A673 (cell line): ENCODE measurements at places on chromosomes 7 and 10. TPM values are rescaled to one million over a fixed set of nuclear protein-coding genes. Genes with fewer than 3 reads are reported as not detected.

Gene SCART1
- total RNA-seq = 1.8 and 2.2 TPM in 2 replicates

Gene MCM7
- total RNA-seq = 399 and 418 TPM in 2 replicates

Gene PTPRN2
- 0.11 TPM in 2 replicates for total RNA-seq

Gene CYP3A7
- total RNA-seq = not detected in 2 replicates

Gene MICALL2
- total RNA-seq = 10.1 and 11.8 TPM in 2 replicates

Gene OR9A2
- total RNA-seq = not detected in 2 replicates

Gene PAX4
- total RNA-seq = not detected in 2 replicates

Gene CAV1
- 1,757 and 2,074 TPM in 2 replicates for total RNA-seq

Gene MCM10
- total RNA-seq = 89.3 and 97.5 TPM in 2 replicates

Gene LRRC18
- not detected in 2 replicates for total RNA-seq

Gene SORCS1
- 0.34 and 0.50 TPM in 2 replicates for total RNA-seq

Gene GTPBP10
- total RNA-seq = 32.9 and 34.7 TPM in 2 replicates
